ENCODE measurements at places on chromosomes 2 and 18. TPM values are rescaled to one million over a fixed set of nuclear protein-coding genes. Genes with fewer than 3 reads are reported as not detected.
A peak's percentile ranks its signal among the peaks of the same experiment; 100 is the strongest.

DNA sequence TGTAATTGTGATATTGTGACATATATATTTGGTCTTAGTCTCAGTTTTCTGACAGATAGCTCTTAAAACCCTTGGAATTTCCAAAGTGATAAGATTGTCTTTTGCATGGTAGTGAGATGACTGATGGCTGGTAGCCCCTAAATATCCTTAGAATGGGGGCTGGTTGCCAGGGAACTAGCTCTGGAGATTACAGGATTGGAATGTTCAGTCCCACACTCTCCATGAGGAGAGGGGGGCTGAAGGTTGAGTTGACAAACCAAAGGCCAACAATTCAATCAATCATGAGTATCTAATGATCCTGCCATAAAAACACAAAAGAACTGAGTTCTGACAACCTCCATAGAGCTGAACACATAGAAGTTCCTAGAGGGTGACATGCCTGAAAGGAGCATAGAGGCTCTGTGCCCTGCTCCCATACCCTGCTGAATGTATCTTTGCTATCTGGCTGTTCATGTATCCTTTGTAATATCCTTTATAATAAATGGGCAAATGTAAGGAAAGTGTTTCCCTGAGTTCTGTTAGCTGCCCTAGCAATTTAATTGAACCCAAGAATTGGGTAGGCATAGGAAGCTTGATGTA is 1680.3 kb upstream of the PIK3C3 start:
- DNase-seq = no peak

- DNase-seq = no peak
Observed at GRCh38 chr2:207044379-207045362, 105.4 kb downstream of the CPO start.

DNA sequence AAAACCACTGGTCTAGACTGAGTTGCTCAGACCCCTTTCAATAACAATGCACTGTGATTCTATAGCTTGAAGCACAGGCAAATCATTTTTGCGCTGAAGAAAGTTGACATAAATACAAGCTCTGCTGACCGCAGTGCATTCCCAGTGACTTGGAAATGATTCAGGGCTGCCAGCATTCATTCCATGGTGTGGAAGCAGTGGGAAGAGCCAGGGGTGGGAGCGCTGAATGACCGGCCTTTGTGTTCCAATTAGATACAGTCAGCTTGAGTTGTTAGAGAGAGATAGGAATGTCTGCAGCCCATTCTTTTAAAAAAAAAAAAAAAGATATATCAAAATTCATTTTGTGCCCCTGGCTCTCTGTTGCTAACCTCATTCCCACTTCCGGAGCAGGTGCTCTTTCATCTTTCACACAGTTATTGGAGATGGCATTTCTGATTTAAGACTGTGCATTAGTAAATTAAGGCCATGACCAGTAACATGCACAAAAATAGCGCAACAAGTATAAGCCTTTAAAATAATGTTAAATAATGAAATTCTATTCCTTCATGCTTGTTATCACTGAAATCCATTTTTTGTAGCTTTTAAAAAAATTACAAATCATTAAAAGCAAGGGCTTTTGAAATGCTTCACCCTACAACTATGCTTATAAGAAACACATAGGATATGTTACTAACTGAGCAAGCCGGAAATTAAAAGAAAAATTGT is 59.4 kb upstream of the CTLA4 start:
- DNase-seq = no peak

- no peak for DNase-seq
Observed at GRCh38 chr2:232937278-232937906, 67.3 kb downstream of the SNORC start.

- DNase-seq = no peak
Observed at GRCh38 chr2:195486987-195487644, 169.9 kb upstream of the SLC39A10 start.

GRCh38 chr18:75369026-75369721 is 58.3 kb downstream of the SMIM21 start:
- DNase-seq = no peak

- DNase-seq = peak; percentile 78
Observed at GRCh38 chr18:27605107-27605834, 420.2 kb upstream of the CHST9 start.

DNA sequence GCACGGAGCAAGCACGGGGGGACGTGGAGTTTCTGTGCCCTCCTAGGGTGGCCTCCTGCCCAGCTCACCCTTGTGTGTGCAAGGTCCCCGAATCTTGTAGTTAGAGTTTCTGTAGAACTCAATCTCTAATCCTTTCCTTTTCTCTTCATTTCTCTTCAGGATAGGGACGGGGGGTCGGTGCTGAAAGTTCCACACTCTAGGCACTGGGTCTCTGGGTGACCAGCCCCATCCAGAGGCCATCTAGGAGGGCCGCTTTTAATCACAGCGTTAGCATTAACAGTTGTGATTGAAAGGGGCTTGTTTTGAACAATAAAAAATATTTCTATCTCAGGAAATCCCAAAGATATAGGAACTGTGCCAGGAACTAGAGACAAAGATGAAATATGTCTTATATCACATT is 10.5 kb downstream of the SOCS6 start:
- DNase-seq = no peak

- DNase-seq = no peak
Observed at GRCh38 chr18:56127322-56128099, 510.9 kb downstream of the TXNL1 start.

DNA sequence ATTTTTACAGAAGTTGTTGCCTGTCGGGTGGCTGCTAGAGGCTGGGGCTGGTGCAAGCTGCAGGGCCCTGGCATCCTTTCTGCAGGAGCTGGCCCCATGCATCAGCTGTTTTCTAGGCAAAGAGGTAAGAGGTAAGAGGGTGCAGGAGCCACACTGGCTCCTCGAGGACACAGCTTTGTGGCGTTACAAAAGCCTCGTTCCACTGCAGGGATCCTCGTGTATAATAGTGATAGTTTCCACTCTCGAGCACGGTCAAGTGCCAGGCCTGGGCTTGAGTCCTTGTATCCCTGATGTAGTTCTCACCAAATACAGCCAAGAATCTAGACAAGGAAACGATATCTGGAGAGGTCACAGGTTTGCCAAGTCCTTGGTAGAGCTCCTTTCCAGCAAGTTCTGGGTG is 33.2 kb upstream of the FHOD3 start:
- DNase-seq = no peak

DNA sequence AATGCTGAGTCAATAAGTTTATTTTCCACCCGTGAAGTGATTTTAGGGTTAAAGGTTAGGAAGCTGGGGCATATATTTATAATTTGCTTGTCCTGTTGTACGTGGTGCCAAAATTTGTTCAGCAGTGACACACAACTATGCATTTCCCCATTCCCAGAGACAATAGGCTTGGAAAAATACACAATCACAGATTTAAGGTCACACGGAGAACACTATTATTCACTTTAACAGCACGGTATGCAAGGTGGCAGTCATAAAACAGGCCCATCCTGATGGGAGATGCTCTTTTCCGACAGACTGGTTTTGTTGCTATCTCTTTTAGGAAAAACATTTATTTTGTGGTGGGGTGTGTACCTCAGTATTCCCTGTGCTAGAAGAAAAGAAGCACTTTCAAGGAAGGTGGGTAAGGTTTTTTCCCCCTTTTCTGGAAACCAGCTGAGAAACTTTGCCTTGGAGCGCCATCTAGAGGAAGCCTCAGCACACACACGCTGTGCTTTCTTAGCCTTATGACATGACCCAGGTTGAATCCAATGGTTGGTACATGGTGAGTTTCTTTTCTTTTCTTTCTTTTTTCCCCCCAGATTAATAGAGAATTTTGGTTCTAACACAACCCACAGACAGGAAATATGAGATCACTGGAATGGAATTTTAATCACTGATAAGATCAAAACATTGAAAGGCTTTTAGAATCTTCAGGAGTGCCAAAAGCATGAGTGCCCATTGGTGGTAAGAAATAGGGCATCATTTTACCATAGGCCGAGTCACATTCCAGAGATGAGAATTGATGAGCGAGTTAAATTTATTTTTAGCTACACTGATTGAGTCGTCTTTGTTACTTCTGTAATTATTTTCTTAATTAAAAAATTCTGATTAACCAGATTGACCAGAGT is 332.1 kb downstream of the AGPS start:
- peak; percentile 72 for DNase-seq

DNA sequence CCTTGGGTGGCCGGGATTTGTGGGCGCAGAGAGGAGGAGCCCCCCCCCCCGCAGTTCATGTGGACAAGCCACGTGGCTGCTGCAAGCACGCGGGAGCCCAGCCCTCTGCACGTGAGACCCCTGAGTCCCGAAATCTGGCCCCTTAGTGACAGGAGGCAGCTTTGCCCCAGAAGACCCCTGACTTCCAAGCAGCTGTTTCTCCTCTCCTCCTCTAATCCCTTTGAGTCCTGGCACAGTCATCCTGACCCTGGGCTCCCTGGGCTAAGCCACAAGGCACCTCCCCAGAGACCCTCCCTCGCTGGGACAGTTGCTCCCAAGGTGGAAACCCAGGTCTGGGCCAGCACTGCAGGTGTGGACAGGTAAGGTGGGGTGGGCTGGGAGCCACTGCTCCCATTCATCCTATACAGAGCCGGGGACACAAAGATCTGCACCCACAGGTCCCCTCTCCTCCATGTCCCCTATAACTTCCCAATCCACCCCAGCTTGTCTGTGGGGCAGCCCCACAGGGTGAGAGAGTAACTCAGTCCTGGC is 923 bp downstream of the TEKT4 start:
- DNase-seq = no peak

GRCh38 chr2:96866586-96866985 is 3.3 kb downstream of the SEMA4C start:
- no peak for DNase-seq

- no peak for DNase-seq
Observed at GRCh38 chr2:95346231-95346737, 49.1 kb downstream of the KCNIP3 start.

DNA sequence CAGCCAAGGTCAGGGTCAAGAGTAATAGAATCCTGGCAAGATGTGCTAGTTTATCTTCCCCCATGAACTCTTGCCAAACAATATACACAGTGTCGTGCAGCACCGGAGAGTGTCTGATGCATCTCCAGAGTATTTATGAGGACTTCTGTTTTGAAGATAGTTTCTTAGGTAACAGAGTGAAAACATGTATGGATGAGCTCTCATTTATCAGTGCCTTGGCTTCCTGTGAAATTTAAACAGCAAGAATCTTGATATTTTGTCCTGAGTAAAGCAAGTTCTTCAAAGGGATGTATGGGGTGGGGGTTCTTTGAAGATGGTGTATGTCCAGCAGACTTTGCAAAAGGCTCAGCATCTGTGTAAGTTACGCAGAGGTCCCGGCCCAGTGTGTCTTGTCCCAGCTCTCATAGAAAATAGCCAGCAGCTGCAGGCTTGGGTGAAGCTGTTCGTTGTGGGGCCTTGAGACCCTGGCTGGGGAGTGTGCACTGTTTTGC is 361.0 kb upstream of the NT5C1B start:
- peak; percentile 61 for DNase-seq

DNA sequence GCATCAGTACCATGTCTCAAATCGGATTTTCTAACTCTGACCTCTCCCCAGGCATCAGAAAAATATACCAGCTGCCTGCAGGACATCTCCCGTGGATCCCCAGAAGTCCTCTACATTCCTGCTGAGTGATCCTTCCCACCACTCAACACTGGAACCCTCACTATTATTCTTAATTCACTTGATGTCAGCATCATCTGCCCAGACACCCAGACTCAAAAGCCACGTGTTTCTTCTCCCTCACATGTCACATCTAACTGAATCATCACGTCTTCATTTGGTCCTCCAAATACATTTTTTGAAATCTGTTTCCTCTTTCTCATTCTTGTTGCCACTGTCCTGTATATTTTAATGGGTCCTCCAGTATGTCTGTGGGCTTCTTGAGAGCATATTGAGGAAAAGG is 218.6 kb downstream of the HRH4 start:
- no peak for DNase-seq

GRCh38 chr2:60306267-60306861 is 247.1 kb downstream of the BCL11A start:
- no peak for DNase-seq

DNA sequence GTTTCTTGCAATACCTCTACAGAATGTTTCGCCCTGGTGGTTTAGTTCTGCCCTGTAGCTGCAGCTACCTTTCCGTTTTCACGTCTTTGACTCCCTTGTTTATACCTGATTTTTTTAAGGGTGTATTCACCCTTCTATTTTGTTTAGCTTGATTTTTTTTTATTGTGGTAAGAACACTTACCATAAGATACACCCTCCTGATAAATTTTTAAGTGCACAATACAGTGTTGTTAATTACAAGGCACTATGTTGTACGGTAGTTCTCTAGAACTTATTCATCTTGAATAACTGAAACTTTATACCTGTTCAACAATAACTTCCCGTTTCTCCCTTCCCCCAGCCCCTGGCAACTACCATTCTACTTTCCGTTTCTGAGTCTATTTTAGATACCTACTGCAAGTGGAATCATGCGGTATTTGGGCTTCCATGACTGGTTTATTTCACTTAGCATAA is 48.9 kb upstream of the NABP1 start:
- no peak for DNase-seq

GRCh38 chr2:96945014-96945413 is 41.4 kb downstream of the FAM178B start:
- DNase-seq = no peak

- peak; percentile 70 for DNase-seq
Observed at GRCh38 chr2:202035089-202035940, 1.7 kb downstream of the FZD7 start.

DNA sequence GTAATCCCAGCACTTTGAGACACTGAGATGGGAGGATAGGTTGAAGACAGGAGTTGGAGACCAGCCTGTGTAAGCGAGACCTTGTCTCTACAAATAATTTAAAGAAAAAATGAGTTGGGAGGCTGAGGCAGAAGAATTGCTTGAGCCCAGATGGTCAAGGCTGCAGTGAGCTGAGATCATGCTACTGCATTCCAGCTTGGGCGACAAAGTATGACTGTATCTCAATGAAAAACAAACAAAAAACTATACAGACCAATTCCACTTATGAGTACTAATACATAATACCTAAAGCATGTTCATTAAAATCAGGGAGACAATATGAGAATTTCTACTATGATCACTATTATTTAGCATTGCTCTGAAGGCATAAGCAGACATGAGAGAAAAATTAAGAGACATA is 12.6 kb downstream of the RNF149 start:
- no peak for DNase-seq

DNA sequence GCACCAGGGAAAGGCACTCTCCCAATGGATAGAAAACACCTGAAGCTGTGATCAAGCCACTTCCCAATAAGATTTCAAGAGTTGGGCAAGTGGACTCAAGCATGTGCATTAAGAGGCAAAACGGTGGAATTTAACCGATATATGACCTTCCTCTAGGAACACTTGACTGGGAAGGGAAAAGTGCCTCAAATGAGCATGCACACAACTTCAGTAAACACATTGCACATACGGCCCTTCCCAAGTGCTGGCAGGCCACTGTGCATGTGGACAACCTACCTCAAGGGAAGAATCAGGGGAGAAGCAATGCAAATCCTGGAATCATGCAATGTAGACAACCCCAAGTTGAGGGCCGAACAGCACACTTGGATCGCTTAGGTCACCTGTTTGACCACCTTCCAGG is 23.9 kb upstream of the SH3RF3 start:
- no peak for DNase-seq

Gene MYCN
- 6.2 TPM for polyA plus RNA-seq

Gene CPS1
- polyA plus RNA-seq = 3.1 TPM

Gene REG1A
- not detected for polyA plus RNA-seq

Gene NMUR1
- polyA plus RNA-seq = 0.15 TPM

Gene FOSL2
- 26.4 TPM for polyA plus RNA-seq

Gene NT5C1B
- polyA plus RNA-seq = 0.41 TPM

Gene GRHL1
- polyA plus RNA-seq = 0.84 TPM

Gene FSIP2
- 1.0 TPM for polyA plus RNA-seq

Gene ME2
- polyA plus RNA-seq = 36.5 TPM

Gene GPC1
- 145 TPM for polyA plus RNA-seq

Gene DLGAP1
- 2.5 TPM for polyA plus RNA-seq

Gene ERBB4
- polyA plus RNA-seq = 11.2 TPM

Gene CRACDL
- 2.3 TPM for polyA plus RNA-seq

Gene D2HGDH
- 14.2 TPM for polyA plus RNA-seq

Gene IL36RN
- not detected for polyA plus RNA-seq
